ENCODE measurements at places on chromosomes 1 and 21.
A peak's percentile ranks its signal among the peaks of the same experiment; 100 is the strongest.

GRCh38 chr1:151967091-151967490 lies 26.6 kb downstream of the S100A10 start:
- DNase-seq: no peak

DNA sequence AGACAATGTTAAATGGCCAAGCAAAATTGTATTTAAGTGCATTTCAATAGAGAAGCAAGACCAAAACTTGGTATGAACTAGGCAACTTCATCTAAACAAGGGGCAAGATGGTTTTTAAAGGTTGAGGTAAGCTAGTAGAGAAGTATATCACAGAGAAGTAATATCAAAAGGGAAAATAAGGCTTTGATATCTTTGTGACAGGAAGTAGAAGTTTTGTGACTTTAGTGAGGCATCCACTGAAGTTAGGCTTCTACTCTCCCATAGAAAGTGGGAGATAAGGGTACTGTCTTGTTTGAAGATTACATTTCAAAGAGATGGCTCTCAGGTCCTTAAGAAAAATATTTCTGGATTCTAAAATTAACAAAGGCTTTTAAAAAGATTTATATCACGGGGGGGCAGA lies 8.9 kb downstream of the OR10T2 start:
- no peak for DNase-seq

- no peak for DNase-seq
These were observed 4.4 kb downstream of the NTPCR start for GRCh38 chr1:232954594-232955365.

DNA sequence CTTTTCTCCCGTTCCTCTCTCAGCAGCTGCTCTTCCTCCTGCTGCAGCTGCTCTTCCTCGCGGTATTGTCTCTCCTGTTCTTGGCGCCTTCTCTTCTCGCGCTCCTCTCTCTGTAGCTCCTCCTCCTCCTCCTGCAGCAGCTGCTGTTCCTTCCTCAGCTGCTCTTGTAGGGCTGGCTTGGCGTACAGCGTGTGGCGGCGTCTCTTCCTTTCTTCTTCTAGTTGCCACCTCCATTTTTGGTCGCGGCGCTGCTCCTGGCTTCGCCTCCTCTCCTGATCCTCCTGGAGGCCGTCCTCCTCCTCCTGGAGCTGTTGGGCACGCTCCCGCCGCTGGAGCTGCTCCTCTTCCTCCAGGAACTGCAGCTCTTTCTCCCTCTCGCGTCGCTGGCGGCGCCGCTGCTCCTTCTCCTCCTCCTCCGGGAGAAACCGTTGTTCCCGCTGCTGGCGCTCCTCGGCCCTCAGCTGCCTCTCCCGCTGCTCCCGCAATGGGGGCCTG lies 4.8 kb downstream of the TCHH start:
- DNase-seq: peak; percentile 20

GRCh38 chr1:58922302-58923089 lies 138.6 kb upstream of the JUN start:
- DNase-seq: no peak

DNA sequence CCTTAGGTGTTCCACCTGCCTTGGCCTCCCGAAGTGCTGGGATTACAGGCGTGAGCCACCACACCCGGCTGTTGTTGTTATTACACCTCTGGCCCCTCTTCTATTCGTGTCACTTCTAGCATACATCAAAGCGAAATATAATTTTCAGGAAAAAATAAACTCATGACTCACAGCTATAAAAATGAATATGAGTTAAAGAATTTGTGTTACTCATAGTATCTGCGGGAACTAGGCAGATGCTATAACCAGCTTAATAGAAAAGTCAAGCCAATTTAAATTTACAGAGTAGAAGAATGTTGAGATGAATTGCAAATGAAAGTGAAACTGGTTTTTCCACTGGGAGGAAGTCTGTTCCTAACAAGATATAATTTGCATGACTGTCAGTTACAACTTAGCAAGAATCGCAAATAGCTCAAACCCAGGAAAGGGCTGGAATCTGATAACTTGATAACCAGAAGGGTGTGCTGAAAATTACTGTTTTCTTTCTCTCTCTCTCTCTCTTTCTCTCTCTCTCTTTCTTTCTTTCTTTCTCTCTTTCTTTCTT lies 11.2 kb downstream of the OR2W3 start:
- DNase-seq: no peak

DNA sequence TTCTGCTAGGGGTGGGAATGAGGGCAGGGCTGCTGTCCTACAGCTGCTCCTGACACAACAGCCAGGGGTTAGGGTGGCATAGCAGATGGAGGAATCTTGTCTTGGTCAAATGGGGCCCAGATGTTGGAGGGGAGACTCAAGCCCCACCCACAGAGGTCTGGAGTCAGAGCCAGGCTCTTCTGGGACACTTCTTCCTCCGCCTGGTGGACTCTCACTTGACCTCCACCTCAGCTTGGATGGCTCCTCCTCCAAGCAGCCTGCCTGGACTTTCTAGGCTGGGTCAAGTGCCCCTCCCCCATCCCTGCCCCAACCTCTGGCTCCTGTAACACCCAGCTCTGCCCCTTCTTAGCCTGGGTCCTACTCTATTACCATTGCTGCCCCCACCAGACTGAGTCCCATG lies 35.5 kb downstream of the EPHA2 start:
- DNase-seq: no peak
